ENCODE measurements at places on chromosomes 16 and 17. TPM values are rescaled to one million over a fixed set of nuclear protein-coding genes. Genes with fewer than 3 reads are reported as not detected.

DNA sequence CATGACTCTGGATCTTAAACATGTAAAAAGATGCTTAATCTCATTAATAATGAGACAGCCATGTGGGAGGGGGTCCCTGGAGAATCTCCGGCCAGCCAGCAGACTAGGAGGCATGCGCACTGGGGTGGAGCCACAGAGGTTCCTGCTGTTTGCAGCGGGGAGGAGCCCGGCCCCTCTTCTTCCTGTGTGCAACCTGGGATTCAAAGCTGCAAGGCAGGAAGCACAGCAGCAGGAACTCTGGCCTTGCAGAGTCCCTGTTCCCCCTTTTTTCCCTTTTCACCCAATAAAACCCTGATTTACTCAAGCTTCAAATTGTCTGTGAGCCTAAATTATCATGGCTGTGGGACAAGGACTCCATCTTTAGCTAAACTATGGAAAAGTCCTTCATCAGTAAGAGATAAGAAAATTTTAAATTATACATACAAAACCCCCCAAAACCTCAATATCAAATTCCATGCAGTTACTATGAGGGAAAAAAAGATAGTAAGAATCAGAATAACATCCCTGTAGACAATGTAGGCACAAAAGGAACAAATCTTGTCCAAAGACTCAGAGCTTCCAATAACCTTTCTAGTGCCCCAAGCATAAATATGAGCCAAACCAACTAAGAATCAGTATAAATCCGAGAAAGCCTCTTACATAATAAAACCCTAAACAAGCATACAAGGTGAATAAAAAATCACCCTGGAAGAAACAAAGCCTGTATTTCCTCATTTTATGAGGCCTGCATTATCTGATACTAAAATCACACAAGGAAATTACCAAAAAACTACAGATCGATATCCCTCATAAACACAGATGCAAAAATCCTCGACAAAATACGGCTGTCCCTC is 12.1 kb downstream of the CFDP1 start:
- no peak for DNase-seq

DNA sequence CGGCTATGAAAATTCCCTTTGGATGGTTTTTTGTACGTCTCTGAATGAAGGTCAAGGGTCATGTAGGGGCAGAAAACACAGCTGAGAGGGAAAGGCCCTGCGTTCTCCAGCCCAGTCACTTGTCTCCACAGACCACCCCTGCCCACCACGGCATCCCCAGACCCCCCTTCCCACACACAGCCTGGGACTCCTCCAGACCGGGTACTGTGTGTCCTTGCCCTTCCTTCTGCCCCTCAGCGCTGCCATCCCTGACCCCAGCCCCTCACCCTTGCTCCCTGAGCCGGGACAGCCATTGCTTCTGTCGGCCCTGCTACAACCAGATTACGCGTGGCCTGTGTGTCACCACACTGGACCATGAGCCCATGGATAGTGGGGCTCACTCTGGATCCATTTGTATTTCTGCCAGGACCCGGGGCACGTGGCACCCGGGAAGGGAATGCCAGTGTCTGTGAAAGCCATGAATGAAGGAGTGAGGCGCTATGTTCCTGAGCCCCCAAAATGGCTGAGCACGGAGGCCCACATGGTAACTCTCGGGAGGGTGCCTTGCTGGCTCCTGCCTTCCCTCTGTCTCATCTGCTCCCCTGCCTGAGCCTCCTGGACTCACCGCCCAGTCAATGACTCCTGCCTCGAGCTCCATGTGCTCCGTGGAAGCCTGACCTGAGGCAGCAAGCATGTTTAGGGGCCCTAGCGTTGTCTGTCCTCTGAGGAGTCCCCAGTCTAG is 139.1 kb upstream of the FOXF1 start:
- DNase-seq, result no peak

- no peak for DNase-seq
These were observed 542.7 kb upstream of the PSMD7 start for GRCh38 chr16:73753931-73754330.

- no peak for DNase-seq
These were observed 353.9 kb downstream of the CPPED1 start for GRCh38 chr16:12449795-12450194.

DNA sequence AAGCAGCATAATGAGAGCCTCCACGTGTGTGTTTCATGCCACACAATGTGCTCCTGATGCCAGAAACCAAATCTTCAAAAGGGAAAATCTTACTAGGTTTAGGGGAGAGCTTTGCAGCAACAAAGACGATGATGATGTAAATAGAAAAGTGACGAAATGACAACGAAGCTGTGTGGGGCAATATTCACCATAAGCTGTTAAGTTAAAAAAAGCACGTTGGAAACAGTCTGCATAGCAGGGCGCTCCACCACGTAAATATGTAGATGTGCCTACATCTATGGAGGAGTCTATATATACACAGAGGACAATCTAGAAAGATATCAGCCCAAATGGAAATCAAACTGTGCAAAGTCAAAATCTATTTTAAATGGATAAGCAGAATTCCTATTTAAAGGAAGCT is 61.0 kb downstream of the RPH3AL start:
- DNase-seq, result no peak

Gene PABPN1L
- polyA plus RNA-seq, result not detected
